Upper lobe of right lung (tissue), 1 donor: ENCODE measurements at places on chromosomes 4 and X. TPM values are rescaled to one million over a fixed set of nuclear protein-coding genes. Genes with fewer than 3 reads are reported as not detected.

GRCh38 chr4:172716291-172716690 lies 452.3 kb upstream of the GALNT7 start:
- H3K36me3 ChIP-seq: no peaks in the 10 kb centered on the region
- no peak overlapping the region for H3K27ac ChIP-seq
- H3K4me3 ChIP-seq: no peak overlapping the region
- no peak for DNase-seq

GRCh38 chrX:130110379-130111219 lies at the start of gene ELF4:
Gene ELF4 (minus strand): TSS chrX:130110497. CDS start chrX:130081330, 29,167 bp downstream.
- peak; percentile 84 for DNase-seq
- no peaks in the 10 kb centered on the region for H3K27me3 ChIP-seq
- H3K4me1 ChIP-seq: peaks cover 7% of the 10 kb centered on the region

Gene DOK7
- total RNA-seq: 3.6 TPM

DNA sequence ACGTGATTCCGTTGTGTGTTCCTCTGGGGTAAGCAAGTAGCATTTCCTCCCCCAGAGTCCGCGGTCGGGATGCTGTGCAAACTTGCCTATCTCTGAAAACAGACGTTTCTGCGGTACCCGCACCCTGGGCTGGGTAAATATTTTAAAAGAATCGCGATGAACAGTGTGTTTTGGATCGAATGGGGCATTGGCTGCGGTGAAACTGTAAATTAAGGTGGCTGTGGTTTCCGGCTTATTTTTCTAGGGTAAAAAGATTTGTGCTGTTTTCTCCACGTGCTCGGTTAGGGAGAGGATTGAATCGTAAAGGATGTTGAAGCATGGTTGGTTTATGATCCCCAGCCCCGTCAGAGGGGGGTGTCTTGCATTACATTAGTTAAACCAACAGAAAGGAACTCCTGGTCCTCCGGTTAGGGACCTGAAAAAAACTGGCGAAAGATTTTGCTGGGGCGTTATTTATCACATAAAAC lies 1.2 kb downstream of the HHIP start:
- no peak overlapping the region for H3K27ac ChIP-seq
- H3K4me1 ChIP-seq: peaks cover 7% of the 10 kb centered on the region
- H3K4me3 ChIP-seq: peak overlapping the region; percentile 50
- H3K27me3 ChIP-seq: peaks cover 33% of the 10 kb centered on the region

GRCh38 chrX:24339911-24340310 lies 20.5 kb upstream of the SUPT20HL1 start:
- no peaks in the 10 kb centered on the region for H3K36me3 ChIP-seq
- no peaks in the 10 kb centered on the region for H3K4me1 ChIP-seq
- H3K27me3 ChIP-seq: no peaks in the 10 kb centered on the region
- DNase-seq: no peak

Gene PDGFRA
- total RNA-seq: 91.5 TPM

DNA sequence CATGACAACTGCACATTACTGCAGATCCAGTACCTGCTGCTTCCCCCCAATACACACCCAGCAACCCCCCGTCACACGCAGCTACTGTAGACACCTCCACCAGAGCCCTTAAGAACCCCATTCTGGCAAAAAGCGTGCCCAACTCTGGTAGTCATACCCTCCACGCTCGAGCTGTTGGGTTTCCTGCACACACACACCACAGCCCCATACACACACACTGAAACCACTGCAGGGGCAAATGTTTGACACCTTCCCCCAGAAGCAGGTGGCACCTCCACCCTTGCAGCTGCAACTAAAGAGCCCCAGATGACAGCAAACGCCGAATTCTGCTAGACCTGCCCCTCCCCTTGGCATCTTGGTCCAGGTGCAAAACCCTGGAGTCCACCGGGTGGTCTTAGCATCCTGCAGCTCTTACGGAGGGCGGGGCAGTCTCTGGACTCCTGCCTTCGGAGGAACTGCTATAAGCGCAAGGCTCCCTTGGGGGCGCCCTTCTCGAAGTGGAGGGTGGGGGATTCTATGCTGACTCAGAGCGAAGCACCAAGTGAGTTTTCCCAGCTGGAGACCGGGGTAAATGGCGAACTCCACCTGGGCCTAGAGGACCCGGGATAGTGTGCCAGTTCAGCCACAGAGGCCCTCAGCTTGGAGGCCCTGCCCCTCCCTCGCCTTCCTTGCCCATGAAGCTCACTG lies 1.5 kb downstream of the FRMPD3 start:
- no peaks in the 10 kb centered on the region for H3K27me3 ChIP-seq
- no peaks in the 10 kb centered on the region for H3K4me1 ChIP-seq
- H3K36me3 ChIP-seq: no peaks in the 10 kb centered on the region
- H3K27ac ChIP-seq: no peak overlapping the region
- no peak overlapping the region for H3K4me3 ChIP-seq

DNA sequence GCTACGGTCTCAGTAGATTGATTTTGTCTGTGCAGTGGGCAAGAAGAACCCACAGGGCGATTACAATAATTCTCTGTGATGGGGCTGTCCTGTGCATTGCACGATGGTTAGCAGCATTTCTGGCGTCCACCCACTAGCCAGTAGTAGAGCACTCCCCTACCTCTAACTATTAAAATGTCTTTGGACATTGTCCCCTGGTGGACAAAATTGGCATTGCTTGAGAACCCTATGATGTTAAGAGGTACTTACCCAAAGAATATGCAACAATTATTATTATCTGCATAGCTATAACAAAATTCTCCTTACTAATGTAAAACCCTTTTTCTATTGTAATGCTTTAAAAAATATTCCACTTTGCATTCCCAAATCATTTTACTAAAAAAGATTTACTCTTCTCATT lies 109.5 kb upstream of the VCX3A start:
- no peaks in the 10 kb centered on the region for H3K27me3 ChIP-seq
- H3K4me3 ChIP-seq: no peak overlapping the region
- DNase-seq: no peak
- no peaks in the 10 kb centered on the region for H3K4me1 ChIP-seq

Gene ANKRD37
- total RNA-seq: 7.7 TPM

Gene EDA
- 5.5 TPM for total RNA-seq

- H3K4me3 ChIP-seq: no peak overlapping the region
- no peak for DNase-seq
- no peaks in the 10 kb centered on the region for H3K36me3 ChIP-seq
- H3K27ac ChIP-seq: no peak overlapping the region
- H3K27me3 ChIP-seq: no peaks in the 10 kb centered on the region
Measured at GRCh38 chrX:129714581-129714980, 24.2 kb upstream of the XPNPEP2 start.

Gene NLGN3
- 0.69 TPM for total RNA-seq

GRCh38 chrX:118536687-118537461 lies 41.3 kb downstream of the DOCK11 start:
- peaks cover 7% of the 10 kb centered on the region for H3K4me1 ChIP-seq
- DNase-seq: no peak
- H3K36me3 ChIP-seq: no peaks in the 10 kb centered on the region
- H3K27ac ChIP-seq: no peak overlapping the region
- no peaks in the 10 kb centered on the region for H3K27me3 ChIP-seq
